ENCODE measurements at places on chromosomes 6 and 20.
A peak's percentile ranks its signal among the peaks of the same experiment; 100 is the strongest.

GRCh38 chr6:12112540-12113189 is 100.6 kb downstream of the HIVEP1 start:
- DNase-seq: no peak

DNA sequence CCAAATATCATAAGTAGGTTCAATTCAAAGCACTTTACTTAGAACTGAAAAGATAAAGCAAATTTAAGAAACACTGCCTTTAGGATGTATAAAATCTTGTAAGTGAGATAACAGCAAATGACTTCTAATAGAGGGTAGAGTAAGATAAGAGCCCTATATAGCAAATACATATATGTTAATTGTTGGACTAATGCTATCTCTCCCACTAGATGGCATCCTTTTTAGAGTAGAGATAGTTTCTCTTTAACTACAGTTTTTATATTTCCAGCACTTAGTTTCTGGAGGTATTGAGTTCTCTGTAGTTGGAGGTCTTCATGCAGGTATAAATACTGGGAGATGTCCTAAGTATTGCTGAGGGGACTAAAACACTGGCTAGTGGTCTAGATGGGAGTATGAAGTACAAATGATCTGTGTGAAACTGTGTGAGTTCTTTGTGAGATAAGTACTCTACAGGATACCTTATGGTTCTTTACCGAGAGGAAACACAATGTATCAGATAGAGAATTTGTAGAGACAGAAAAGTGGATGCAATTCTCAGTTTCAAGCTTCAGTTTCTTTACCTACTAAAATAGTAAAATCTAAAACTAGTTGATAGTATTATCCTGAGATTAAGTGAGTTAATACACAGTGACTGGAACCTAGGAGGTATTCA is 399.3 kb downstream of the KHDRBS2 start:
- DNase-seq: no peak

DNA sequence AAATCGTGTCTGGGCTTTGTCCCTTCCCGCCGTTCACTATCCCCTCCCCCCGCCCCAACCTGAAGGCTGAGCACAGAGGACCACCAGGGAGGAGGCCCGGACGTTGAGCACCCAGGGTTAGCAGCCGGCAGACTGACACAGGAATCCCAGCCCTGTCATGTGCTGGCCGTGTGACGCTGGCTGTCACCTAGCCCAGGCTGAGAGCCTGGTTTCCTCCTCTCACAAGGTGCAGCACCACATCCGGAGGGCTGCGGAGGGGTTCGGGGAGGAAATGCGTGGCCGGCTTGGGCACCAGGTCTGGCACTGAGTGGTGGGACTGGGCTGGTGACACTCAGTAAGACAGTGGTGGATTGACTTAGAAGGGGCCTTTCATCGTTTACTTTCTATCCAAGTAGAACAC is 4.6 kb upstream of the LSM14B start:
- DNase-seq: peak; percentile 53

- DNase-seq: no peak
Observed at GRCh38 chr6:15356179-15356578, 110.3 kb downstream of the JARID2 start.

DNA sequence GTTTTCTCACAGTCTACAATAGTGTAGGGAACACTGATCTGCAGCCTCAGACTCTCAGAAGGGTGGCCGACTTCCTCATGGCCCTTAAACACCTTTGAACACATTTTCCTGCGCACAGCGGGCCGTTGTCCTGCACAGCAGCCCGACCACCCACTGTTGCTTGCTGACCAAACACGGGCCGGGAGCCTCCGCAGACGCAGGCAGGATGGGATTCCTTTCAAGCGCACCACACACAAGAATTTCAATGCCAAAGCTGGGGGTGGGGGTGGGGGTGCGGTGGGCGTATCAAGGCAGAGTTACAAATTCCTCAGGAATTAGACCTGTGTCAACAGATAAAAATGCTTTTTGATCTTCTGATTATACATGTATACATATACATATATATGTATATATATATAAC is 74.5 kb downstream of the HUS1B start:
- no peak for DNase-seq

DNA sequence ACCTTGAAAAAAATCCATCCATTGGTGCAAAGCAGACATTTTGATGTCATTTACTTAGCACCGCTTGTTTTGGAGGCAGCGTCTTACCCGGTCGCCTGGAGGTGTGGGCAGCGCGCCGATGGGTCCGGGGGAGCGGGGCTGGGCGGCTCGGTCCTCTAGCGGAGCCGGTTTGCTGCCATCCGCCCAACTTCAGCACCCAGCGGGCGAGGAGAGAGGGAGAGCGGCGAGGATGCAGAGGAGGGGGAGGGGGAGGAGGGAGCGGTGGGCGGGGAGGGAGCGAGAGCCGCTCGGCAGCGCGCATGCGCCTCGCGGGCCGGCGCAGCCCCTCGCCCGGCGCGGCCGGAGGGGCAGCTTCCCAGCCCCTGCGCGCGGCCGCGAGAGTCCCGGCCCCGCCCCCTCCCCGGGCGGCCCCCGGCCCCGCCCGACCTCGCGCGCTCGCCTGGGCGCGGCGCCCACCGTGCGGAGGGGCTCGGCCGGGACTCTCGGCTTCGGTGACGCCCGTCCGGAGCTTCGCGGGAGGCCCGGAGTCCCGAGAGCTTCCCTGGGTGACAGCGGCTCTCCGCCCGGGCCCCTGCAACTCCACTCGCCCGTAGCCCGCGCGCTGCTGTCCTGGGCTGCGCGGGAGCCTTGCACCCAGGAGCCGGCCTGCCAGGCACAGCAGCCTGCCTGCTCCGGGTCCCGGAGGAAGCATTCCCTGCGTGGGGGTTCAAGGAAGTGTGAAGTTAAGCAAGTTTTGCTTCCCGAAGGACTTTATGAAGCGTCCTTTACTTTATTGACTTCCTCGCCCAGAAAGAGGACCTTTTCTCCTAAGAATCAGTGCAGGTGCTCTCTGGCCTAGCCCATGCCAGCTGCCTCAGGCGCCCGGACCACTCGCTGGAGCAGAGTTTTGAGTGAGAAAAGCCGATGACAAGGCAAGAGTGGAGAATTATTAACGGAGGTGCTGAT is at the start of gene RGS17:
TSS of gene RGS17 (minus strand) at position 246 of the 945 bp plus-strand sequence. CDS start 87,264 bp downstream, outside the sequence.
- peak; percentile 9 for DNase-seq

DNA sequence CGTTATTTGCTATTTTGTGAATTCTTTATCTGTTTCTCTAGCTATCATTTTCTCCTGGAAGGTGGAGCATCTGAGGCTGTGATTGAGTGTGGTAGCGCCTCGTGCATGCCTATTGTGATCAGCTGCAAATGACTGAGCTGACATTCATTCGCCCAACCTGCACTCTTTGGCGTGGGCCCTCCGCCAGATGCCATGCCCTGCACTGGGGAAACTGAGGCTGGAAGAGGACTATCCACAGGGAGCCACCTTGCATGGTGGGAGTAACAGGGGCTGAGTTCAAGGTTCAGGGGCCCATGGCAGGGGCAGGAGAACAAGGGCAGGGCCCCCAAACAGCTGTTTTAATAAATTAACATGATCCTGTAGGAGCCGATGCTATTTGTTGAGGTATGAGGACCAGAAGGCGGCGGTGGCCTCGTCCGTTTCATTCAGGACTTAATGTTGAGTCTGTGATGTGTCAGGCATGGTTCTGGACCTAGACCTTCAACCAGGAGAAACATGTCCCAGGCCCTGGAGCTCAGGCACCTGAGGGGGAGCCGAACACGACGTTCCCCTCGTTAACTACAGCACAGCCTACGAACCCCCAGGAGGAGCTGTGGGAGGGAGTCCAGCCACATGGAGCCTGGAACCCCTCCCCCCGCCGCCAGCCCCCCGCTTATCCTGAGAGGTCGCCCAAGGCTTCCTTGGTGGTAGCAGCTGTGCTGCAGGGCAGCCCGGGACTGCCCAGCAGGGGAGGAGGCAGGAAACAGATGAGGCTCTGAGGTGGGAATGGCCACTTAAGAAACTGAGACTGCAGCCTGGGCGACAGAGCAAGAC is 242.9 kb downstream of the CDH4 start:
- DNase-seq: no peak

DNA sequence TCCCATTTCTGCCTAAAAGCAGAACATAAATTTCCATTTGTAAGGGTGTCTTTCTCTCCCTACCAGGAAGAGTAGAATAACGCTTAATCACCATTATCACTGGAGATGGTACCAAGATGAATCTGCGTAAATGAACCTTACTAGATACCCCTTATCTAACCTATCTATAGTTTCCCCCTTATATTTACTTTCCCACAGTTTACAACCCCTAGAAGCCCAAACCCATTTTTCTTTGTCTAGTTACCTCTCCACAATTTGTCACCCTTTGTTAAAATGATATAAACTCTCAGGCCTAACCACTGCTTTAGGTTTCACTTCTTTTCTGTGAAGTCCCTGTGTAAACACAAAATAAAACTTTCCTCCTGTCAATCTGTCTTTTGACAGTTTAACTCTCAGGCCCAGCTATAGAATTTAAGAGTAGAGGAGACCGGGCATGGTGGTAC is 45.5 kb downstream of the PCNA start:
- no peak for DNase-seq

DNA sequence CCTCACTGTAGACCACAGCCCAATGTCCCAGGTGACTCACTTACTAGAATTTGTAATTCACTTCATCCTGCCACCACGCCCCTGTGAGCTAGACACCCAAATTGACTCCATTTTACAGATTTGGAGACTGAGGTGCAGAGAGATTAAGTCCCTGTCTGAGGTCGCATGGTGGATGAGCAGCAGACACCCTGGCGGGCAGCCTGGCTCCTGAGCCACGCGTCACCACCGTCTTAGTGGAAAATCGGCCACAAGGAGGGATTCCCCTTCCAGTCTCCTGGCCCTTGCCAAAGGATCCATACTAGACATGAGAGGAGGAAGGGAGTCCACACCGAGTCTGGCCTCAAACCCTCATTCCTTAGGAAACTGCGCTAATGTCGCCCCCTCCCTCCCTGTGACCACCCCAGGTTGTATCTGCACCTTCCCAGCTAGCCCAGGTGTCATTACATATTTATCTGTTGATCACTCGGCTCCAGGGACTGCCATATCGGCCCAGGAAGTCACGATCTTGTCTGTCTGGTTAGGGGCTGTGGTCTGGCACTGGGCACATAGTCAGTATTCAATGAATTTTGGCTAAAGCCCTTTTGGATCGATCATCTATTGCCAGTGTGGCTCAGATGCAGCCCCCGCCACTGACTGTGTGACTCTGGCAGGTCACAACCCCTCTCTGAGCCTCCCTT is 25.7 kb upstream of the PTGIS start:
- DNase-seq: no peak

DNA sequence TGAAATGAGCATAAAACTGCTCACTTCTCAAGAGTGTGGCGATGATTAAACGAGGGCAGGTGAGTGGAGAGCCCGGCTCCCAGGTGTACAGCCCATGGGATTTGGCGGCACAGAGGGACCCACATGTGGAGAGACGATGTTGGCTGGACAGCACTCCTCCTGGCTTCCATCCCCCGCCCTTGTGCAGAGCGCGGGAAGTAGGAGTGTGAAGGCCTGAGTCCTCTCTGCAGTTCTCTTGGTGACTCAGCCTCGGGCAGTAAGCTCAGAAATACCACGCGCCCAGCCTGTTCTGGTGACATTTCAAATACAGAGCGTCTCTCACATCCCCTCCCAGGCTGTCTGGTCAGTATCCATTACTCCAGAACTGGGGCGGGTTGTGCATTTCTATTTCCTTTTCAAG is 94.2 kb upstream of the SRSF6 start:
- DNase-seq: no peak

DNA sequence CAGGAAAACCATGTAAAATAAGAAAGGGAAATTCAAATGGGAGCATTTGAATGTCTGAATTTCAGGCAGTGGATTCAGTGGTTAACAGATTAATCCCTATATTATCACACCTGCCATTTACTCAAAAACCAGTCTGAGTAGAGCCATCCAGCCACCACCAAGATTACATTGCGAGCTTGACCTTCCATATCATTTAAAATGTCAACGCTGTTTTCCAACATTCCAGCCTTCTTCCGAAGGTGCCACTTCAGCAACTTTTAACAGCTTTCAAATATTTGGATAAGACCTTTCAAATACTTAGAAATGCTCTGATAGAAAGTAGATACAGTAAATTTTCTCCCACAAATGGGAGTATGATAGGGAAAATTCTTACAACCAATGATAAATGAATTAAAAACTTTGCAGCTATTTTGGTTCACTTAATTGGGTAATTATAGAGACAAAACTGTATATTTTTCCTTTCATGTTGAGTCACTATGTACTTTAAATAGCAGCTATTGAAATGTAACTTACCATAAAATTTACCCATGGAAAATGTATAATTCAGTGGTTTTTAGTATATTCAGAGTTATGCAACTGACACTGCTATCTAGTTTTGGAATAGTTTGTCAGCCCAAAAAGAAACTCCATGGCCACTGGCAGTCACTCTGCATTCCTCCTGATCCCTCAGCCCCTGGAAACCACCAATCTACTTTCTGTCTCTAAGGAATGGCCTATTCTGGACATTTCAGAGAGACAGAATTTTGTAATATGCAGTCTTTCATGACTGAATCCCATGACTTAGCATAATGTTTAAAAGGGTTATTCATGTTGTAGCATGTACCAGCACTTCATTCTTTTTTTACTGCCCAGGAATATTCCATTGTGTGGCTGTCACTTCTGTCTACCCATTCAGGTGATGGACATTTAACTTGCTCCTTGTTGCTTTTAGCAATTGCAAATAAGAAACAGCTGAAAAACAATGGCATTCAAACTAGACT is 21.5 kb downstream of the EZR start:
- no peak for DNase-seq

- DNase-seq: no peak
Observed at GRCh38 chr6:127317388-127318128, 25.9 kb downstream of the ECHDC1 start.

All from stimulated activated CD8-positive, alpha-beta memory T cell treated with anti-CD3 and anti-CD28 coated beads, Interleukin-15, amount 100 ng/mL, for 4 hours (primary cell).